ENCODE measurements at places on chromosomes 7 and 10. TPM values are rescaled to one million over a fixed set of nuclear protein-coding genes. Genes with fewer than 3 reads are reported as not detected.

The XRCC2 gene
- polyA plus RNA-seq: not detected

The OR9A2 gene
- polyA plus RNA-seq: not detected

DNA sequence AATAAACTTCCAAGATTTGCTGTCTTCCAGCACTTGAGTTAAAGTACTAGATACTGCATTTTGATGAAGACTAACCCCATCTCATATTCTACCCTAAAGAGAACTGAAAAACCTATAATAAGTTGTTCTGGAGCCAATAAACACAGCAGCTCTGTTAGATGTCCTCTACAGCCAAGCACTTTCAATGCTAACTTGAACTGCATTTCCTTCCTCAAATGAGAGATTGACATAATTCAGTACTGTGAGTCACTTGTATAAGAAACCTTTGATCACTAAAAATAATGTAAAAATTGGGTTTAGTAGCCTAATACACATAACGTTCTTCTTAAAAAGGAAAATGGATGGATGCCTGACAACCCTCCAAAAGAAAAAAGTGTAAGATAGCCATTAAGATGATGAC is 81.3 kb downstream of the ITGB8 start:
- no peaks in the 10 kb centered on the region for H3K36me3 ChIP-seq
- no peak overlapping the region for H3K27ac ChIP-seq
- no peaks in the 10 kb centered on the region for H3K4me1 ChIP-seq

- H3K4me1 ChIP-seq: no peaks in the 10 kb centered on the region
- H3K27me3 ChIP-seq: no peaks in the 10 kb centered on the region
- no peak for DNase-seq
- H3K4me3 ChIP-seq: no peak overlapping the region
Observed at GRCh38 chr10:78964952-78965633, 103.7 kb upstream of the ZMIZ1 start.

GRCh38 chr10:34290412-34291081 is 524.5 kb downstream of the PARD3 start:
- no peak for DNase-seq
- H3K27me3 ChIP-seq: no peaks in the 10 kb centered on the region
- H3K4me1 ChIP-seq: no peaks in the 10 kb centered on the region
- no peak overlapping the region for H3K27ac ChIP-seq

The NXPH1 gene
- polyA plus RNA-seq: not detected

DNA sequence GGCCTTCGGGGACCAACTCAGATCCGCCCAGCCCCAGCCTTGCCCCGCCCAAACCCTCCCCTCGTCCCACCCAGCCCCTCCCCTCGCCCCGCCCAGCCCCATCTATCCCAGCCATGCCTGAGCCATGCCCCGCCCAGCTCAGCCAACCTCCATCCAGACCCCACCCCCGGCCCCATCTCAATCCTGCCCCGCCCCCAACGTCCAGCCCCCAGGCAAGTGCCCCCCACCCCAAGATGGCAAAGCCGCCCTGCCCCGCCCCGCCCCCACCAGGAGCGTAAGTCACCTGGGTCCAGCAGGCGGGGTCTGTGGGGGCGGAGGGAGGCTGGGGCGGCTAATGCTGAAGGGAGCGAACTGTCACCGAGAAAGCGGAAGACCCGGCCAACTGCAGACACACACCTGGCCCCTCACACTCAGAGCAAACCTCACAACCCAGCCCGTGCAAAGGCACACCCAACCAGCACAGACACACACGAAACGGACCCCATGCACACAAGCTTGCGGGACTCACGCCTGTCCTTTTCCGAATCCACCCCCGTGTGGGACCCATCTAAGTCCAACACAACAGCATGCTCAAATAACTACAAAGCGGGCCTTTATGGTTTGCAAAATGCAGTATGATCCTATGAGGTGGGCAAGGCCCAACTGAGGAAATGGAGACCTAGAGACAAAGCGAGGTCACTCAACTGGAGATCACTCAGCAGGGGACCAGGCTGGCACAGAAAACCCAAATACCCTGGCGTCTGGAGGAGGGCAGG is 11.5 kb upstream of the OGA start:
- DNase-seq: peak; percentile 68
- H3K36me3 ChIP-seq: no peaks in the 10 kb centered on the region
- peak overlapping the region; percentile 68 for H3K4me3 ChIP-seq
- H3K27ac ChIP-seq: peak overlapping the region; percentile 87
- H3K27me3 ChIP-seq: no peaks in the 10 kb centered on the region

GRCh38 chr10:120426306-120426705 is 30.7 kb upstream of the PLPP4 start:
- no peak overlapping the region for H3K27ac ChIP-seq
- no peaks in the 10 kb centered on the region for H3K27me3 ChIP-seq
- DNase-seq: no peak
- no peaks in the 10 kb centered on the region for H3K4me1 ChIP-seq
- H3K36me3 ChIP-seq: no peaks in the 10 kb centered on the region

DNA sequence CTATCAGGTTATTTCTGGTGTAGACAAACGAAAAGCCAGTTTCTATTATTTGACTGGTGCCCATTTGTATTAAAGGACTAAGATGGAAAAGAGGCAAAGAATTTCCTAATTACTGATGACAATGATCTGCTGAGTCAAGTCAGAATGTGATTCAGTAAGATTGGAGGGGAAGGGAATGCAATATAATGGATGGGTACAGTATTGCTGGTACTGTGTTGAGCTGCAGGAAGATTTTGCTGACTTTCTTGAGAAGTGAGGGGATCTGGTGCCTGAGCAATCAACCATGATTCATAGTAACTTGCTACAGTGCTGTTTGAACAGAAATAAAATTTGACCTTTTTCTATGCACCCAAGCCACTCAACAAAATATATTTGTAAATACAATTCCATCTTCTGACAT is 139.1 kb upstream of the RHEB start:
- no peaks in the 10 kb centered on the region for H3K36me3 ChIP-seq
- H3K4me3 ChIP-seq: no peak overlapping the region
- no peak overlapping the region for H3K27ac ChIP-seq
- no peaks in the 10 kb centered on the region for H3K27me3 ChIP-seq
- no peak for DNase-seq

GRCh38 chr7:99473315-99473596 is 566 bp downstream of the ZNF789 start:
- H3K4me1 ChIP-seq: peaks cover 20% of the 10 kb centered on the region
- peak overlapping the region; percentile 80 for H3K27ac ChIP-seq
- no peaks in the 10 kb centered on the region for H3K27me3 ChIP-seq
- DNase-seq: peak; percentile 10
- no peaks in the 10 kb centered on the region for H3K36me3 ChIP-seq

Measured in CD4-positive, alpha-beta memory T cell (primary cell).